BJ (cell line): ENCODE measurements at places on chromosomes 2 and 18. TPM values are rescaled to one million over a fixed set of nuclear protein-coding genes. Genes with fewer than 3 reads are reported as not detected.

The UGT1A10 gene
- not detected in 2 replicates for polyA plus RNA-seq

The HRH4 gene
- polyA plus RNA-seq: 0.05 TPM in 1 of 2 replicates, not detected in the other

The LYPD6B gene
- 19.1 and 26.4 TPM in 2 replicates for polyA plus RNA-seq

The SERPINB11 gene
- not detected in 2 replicates for polyA plus RNA-seq

The IL1B gene
- polyA plus RNA-seq: 7.6 and 8.4 TPM in 2 replicates

The NCKAP5 gene
- 2.1 and 2.5 TPM in 2 replicates for polyA plus RNA-seq

The ERLEC1 gene
- 26.6 and 55.6 TPM in 2 replicates for polyA plus RNA-seq

The CCDC121 gene
- polyA plus RNA-seq: 0.58 and 0.86 TPM in 2 replicates

The RESP18 gene
- not detected in 2 replicates for polyA plus RNA-seq

The POTEI gene
- not detected in 2 replicates for polyA plus RNA-seq

The PMAIP1 gene
- 6.8 and 12.4 TPM in 2 replicates for polyA plus RNA-seq

The ARHGAP28 gene
- 5.3 and 9.5 TPM in 2 replicates for polyA plus RNA-seq

The EEF1B2 gene
- polyA plus RNA-seq: 720 and 966 TPM in 2 replicates

The CFC1 gene
- polyA plus RNA-seq: not detected in 2 replicates

The MREG gene
- 1.1 and 1.7 TPM in 2 replicates for polyA plus RNA-seq

The CDH7 gene
- not detected in 2 replicates for polyA plus RNA-seq

The SLC8A1 gene
- 18.5 and 34.5 TPM in 2 replicates for polyA plus RNA-seq

The AQP4 gene
- not detected in 2 replicates for polyA plus RNA-seq

The CELF4 gene
- polyA plus RNA-seq: not detected in 2 replicates

The REG1B gene
- polyA plus RNA-seq: not detected in 2 replicates

The SERPINB4 gene
- 0.06 TPM in 1 of 2 replicates, not detected in the other for polyA plus RNA-seq

The SMPD4 gene
- 25.0 and 60.1 TPM in 2 replicates for polyA plus RNA-seq

The REG1A gene
- polyA plus RNA-seq: not detected in 2 replicates

The TRABD2A gene
- polyA plus RNA-seq: 3.0 and 3.8 TPM in 2 replicates

The LYPD1 gene
- polyA plus RNA-seq: 9.2 and 9.6 TPM in 2 replicates

The MC2R gene
- not detected in 2 replicates for polyA plus RNA-seq

The FER1L5 gene
- polyA plus RNA-seq: 0.07 and 0.09 TPM in 2 replicates

The ZNF407 gene
- polyA plus RNA-seq: 2.8 and 3.6 TPM in 2 replicates
